ENCODE measurements at places on chromosomes 12 and 14. TPM values are rescaled to one million over a fixed set of nuclear protein-coding genes. Genes with fewer than 3 reads are reported as not detected.

PRICKLE1 gene
- 51.7 TPM for total RNA-seq

GPR162 gene
- total RNA-seq: 5.0 TPM

CLEC7A gene
- not detected for total RNA-seq

KIF5A gene
- total RNA-seq: 21.3 TPM

PARPBP gene
- 44.6 TPM for total RNA-seq

ASIC1 gene
- total RNA-seq: 1.6 TPM

Data from GM23338 (cell line).